ENCODE measurements at places on chromosomes 16 and 17.

DNA sequence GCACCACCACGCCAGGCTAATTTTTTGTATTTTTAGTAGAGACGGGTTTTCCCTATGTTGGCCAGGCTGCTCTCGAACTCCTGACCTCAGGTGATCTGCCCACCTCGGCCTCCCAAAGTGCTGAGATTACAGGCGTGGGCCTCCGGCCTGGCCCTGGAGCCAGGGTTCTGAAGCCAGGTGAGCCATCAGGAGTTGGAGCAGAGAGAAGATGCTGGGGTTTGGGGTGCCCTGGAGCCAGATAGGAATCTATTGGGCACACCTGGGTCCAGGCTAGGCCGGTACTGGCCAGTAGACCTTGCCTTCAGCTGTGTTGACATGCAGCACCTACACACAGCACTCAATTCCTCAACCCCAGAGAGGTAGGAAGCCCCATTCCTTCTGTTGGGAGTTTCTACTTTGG lies 5.4 kb upstream of the CD300A start:
- DNase-seq, result no peak

GRCh38 chr17:61431594-61432311 lies 20.5 kb upstream of the TBX4 start:
- DNase-seq, result no peak

GRCh38 chr17:42192189-42193126 lies 1.8 kb downstream of the GHDC start:
- no peak for DNase-seq

DNA sequence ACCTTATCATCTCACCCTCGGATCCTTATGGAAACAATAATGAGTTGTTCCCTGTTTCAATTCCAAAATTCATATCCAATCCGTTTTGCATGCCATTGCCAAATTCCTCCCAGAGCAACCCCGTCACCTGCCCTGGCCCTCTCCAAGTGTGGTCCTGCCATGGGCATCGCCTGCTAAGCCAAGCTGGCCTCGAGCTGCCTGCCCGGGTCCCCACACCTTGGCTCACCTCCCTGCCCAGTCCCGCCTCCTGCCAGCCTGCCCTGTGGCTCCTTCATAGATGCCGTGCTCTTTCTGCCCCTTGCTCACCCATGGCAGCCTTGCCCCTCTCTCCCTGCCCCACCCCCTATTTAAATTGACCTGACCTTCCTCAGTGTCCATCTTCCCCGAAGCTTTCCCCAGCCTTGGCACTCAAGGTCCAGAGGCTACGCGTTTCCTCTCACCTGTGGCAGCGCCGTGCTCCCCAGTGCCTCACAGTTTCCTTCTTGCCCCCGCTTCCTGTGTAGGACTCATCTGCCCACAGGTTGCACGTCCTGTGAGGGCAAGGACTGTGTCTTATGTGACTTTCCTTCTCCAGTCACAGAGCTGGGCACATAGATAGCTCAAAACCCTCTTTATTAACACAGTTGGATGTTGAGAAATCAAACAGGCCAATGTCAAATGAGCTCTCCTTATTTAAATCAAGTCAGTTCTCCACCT lies 12.7 kb downstream of the MAPT start:
- DNase-seq, result no peak

- no peak for DNase-seq
These were observed 562.0 kb upstream of the GOT2 start for GRCh38 chr16:59295993-59296736.

GRCh38 chr17:57459286-57459915 lies 203.1 kb downstream of the MSI2 start:
- DNase-seq, result no peak

GRCh38 chr16:4328046-4328781 lies 12.3 kb downstream of the GLIS2 start:
- DNase-seq, result peak; percentile 69

GRCh38 chr17:58538811-58539409 lies 24.5 kb upstream of the MTMR4 start:
- DNase-seq, result no peak

GRCh38 chr17:2033153-2033552 lies 3.2 kb downstream of the DPH1 start:
- DNase-seq, result no peak

DNA sequence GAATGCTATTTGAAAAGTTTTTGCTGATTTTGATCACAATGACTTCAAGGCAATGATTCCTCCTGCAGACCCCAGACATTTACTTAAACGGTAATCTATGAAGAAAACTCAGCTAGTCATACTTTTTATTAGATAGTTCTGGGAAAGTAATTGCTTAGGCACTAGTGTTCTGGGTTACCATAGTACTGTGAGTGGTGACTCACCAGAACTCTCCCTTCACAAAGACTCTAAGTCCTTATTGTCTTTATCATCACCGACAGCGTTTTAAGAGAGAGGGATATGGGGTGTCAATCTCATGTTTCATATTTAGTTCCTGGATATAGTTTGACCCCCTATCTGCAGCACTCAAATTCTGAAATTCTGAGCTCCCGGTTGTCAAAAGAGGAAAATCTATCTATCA lies 43.0 kb upstream of the CDH8 start:
- DNase-seq, result no peak

DNA sequence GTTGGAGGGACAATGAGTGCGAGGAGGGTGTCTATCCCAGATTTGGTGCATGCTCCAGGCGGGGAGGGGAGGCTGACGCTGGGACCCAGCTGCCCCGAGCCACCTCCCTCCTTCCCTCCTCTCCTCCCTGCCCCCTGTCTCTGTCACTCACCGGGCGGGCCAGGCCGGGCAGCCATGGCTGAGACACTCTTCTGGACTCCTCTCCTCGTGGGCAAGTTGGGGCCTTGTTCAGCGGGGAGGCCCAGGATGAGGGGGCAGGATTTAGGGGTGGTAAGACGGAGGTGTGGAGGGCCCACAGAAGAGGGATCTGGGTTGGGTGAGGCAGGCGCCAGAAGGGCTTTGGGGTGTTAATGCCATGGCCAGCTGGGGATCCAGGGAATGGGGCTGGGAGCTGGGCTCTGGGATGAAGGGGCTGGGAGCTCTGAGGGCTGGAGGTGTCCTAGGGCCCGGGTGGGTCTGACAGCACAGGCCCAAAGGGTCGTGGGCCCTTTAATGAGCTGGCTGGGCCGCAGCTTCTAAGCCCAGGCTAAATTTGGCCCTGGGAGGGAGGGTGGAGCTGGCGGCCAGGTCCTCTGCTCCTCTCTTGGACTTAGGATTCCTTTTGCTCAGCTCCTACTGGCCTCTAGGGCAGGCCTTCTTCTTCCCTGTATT lies at the start of gene SGCA:
SGCA (plus strand) TSS at position 139 of the 651 bp plus-strand sequence; CDS start at position 175, 36 bp downstream.
- DNase-seq, result no peak

- DNase-seq, result no peak
These were observed 95.5 kb downstream of the GNAO1 start for GRCh38 chr16:56286809-56287208.

DNA sequence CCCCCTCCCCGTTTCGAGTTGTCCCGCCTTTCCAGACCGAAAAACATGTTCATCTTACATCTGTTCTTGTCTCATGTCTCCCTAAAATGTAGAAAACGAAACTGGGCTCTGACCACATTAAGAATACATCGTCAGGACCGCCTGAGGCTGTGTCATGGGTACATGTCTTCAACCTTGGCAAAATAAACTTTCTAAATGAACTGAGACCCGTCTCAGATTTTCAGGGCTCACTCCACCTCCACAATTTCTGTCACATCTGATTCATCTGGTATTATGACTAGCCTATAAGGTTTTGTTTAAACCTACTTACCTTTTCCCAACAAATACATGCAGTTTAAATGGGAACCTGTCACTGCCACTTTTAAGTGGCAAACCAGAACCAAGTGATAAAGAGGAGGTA lies 621 bp downstream of the SDR42E1 start:
- no peak for DNase-seq

DNA sequence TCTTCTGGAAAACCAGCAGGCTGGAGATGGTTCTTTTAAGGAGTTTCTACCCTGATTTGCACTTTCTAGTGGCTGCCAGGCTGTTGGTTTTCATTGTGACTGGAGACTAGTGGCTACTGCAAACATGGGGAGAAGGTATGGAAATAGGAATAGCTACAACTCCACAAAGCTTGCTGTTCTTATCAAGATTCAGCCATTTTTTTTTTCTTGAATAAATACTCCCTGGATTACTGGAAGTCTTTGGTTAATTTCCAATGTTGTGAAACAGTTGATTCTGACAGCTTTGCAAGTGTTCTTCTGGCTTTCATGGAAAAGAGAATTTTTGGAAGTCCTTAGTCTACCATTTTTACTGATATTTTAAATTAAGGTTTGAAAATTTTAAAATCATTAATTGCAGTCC lies 277.7 kb downstream of the HS3ST3A1 start:
- no peak for DNase-seq

DNA sequence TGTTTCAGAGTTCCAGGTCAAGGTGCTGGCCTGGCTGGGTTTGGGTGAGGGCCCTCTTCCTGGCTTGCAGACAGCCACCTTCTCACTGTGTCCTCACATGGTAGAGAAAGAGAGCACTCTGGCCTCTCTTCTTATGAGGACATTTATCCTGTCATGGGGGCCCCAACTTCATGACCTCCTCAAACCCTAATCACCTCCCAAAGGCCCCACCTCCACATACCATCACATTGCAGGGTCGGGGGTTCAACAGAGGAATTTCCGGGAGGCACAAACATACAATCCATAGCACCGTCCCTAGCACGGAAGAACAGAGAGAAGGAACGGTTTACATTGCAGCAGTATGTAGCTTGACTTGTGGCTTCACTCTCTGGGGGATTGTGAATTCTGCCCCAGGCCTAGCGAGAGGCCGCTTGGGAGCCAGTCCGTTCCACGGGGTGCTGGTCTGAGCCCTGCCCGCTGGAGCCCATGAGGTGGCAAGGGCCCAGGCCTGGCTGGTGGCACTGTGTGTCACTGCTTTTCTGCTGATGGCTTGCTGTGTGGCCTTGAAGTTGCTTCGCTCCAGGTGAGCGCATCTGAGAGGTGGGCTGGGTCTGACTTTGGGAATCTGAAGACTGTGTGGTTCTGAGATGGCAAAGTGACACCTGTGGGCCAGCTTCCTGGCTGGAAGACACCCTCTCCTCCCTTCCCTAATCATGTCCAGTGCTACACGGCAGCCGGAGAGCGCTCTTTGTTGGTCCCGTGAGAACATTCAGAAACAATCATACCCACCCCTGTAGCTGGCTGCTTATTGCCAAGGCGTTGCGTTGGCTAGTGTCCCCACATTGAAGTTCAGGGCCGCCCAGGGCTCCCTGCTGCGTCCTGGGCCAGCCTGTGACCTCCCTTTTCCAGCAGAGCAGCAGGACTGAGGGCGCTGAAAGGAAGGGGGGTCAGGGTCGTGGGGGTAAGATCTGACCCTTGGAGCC lies 98.3 kb downstream of the CMIP start:
- no peak for DNase-seq

DNA sequence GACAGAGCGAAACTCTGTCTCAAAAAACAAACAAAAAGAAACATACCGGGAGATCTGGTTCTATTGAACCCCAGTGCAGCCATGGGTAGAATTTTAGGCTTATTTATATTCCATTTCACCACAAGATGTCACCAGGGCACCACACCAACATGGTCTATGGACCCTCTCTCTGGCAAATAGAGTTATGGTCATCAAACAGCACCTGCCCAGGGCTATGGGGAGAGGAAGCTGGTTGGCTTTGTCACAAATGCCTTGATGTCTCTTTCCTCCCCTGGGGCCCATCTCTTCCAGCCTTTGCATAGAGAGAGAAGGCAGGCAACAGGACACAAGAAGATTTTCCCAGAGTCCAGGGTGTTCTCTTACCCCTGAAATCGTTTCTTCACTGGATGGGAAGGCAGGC lies 128.4 kb downstream of the WWOX start:
- DNase-seq, result no peak

- no peak for DNase-seq
These were observed 701 bp downstream of the JMJD6 start for GRCh38 chr17:76725580-76726230.

DNA sequence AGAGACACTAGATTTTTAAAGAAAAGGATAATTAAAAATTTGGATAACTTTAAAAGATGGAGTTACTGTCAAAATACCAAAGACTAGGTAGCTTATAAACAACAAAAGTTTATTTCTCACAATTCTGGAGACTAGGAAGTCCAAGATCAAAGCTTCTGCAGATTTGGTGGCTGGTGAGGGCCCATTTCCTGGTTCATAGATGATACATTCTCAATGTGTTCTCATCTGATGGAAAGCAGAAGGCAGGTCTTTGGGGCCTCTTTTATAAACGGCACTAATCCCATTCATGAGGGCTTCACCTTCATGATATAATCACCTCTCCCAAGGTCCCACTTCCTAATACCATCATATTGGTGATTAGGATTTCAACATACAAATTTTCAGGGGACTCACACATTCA lies 33.7 kb downstream of the NLK start:
- DNase-seq, result no peak
